ENCODE measurements at places on chromosomes 2 and 18.
A peak's percentile ranks its signal among the peaks of the same experiment; 100 is the strongest.

GRCh38 chr2:204234248-204234647 is 297.7 kb downstream of the ICOS start:
- no peak for DNase-seq

GRCh38 chr18:12722731-12723130 is 19.9 kb downstream of the PSMG2 start:
- no peak for DNase-seq

GRCh38 chr2:62216616-62217015 is 20.7 kb downstream of the B3GNT2 start:
- DNase-seq = no peak

GRCh38 chr18:22739789-22740188 is 193.3 kb upstream of the RBBP8 start:
- no peak for DNase-seq

GRCh38 chr2:198905881-198906612 is 551.7 kb downstream of the SATB2 start:
- no peak for DNase-seq

DNA sequence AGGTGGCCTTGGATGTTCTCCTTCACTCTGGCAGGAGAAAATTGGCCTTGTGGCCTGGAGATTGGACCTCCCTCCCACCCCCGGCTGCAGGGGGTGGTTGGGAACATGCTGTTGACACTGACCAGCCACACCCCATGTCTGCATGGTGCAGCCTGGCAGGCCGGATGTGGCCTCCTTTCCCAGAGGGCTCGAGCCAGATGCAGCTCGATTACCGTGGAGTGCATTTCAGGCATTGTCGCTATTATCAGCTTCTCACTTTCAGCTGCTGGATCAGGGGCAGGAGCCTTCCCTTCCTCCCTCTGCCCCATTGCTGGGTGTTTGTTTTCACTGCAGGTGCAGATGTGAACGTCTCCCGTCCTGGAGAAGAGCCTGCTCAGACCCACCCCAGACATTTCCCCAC is 211.0 kb upstream of the SIX2 start:
- DNase-seq = no peak

GRCh38 chr18:44850001-44850400 is 169.3 kb downstream of the SETBP1 start:
- DNase-seq = no peak

- no peak for DNase-seq
Measured at GRCh38 chr2:231918501-231919330, 7.5 kb downstream of the NPPC start.

DNA sequence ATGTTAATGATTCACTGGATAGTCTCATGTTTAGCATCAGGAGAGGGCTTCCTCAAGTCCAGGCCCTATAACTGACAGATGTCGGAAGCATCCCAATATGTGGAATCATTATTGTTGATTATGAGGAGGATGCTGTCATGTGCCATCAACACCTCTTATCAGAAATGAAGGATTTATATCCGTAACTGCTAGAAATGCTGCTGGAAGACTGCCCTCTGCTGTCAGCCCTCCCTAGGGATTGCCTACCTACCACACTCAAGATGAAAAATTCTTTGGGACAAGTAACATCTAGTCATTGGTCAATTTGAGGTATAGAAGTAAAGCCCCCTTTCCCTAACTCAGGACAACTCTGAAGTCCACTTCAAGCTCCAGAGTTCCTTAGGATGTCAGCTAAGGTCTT is 1166.5 kb upstream of the NXPH2 start:
- DNase-seq = no peak

GRCh38 chr2:227115761-227116160 is 48.2 kb downstream of the COL4A4 start:
- DNase-seq = no peak

DNA sequence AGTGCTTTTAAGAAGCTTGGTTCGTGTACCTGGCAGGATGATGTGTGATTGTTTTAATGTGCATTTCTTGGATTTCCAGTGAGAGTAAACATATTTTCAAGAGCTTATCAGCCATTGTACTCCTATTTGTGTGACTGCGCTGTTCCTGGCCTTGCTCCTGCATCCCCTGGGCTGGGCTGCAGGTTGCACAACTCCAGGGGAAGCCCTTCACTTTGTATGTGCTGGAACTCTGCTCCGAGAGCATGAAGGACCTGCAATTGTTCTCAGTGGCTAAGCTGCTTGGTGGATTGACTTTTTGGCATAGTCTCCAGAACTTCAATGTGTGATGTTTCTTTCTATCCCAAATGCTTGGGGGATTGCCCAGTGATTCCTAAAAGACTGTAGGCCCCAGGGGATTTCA is 18.8 kb downstream of the ATP6V1C2 start:
- no peak for DNase-seq

- DNase-seq = no peak
Measured at GRCh38 chr2:101307950-101308431, 510 bp downstream of the RNF149 start.

GRCh38 chr2:231397011-231397927 is 1.8 kb downstream of the B3GNT7 start:
- no peak for DNase-seq

- DNase-seq = peak; percentile 26
Measured at GRCh38 chr2:28395334-28396061, 2.8 kb downstream of the FOSL2 start.

- DNase-seq = no peak
Measured at GRCh38 chr2:283996-284794, 3.7 kb downstream of the ALKAL2 start.

GRCh38 chr2:130963849-130964793 is 127.4 kb downstream of the ARHGEF4 start:
- DNase-seq = no peak

DNA sequence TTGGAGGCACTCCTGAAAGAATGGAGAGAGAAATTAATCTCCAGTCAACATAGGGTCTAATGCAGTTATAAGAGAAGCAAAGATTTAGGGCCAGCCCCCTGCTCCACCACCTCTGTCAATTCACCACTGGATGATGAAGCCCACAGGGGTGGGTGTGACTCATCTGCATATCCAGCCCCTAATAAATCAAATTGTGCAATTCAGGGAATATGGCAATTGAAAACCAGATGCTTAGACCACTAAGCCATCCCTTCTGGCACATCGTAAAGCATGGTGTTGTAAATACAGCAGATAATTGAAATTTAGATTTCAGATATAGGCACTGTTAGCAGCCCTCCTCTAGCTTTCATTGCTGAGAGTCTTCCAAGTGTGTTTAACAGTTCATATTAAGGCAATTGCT is 541.4 kb downstream of the PARD3B start:
- no peak for DNase-seq

- no peak for DNase-seq
Measured at GRCh38 chr2:170401187-170401586, 223.2 kb downstream of the MYO3B start.

- DNase-seq = no peak
Measured at GRCh38 chr18:59271606-59272220, 1.5 kb downstream of the RAX start.

DNA sequence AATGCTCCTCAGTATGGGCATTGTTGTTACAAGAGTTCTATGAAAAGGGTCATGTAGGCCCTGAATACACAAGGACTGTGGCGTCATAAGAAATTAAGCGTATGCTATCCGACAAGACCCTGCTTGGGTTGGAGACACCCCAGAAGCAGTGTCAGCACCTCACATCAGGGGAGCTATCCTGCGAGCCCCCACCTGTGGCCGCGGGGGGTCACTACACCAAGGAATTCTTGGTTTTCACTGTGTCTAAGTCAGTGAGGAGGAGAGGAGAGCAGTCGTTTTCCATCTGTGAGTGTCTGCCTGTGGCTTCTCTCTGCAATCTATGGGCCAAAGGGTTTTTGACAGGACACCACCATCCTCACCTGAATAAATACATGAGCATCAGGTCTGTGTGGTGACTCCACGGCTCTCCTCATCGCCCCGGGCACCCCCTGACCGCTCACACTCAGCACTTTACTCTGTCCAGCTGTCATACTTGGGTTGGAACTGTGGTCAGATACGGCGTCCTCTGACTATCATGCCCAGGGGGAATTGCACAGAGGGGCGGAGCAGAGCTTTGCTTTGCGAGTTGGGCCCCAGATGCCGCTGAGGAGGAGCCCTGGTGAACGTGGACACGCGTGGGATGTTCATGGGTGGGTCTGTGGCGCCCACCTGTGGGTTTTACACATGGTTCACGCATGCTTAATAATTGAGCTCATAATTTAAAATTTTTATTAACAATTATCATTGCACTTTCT is 235.5 kb downstream of the MYT1L start:
- no peak for DNase-seq

DNA sequence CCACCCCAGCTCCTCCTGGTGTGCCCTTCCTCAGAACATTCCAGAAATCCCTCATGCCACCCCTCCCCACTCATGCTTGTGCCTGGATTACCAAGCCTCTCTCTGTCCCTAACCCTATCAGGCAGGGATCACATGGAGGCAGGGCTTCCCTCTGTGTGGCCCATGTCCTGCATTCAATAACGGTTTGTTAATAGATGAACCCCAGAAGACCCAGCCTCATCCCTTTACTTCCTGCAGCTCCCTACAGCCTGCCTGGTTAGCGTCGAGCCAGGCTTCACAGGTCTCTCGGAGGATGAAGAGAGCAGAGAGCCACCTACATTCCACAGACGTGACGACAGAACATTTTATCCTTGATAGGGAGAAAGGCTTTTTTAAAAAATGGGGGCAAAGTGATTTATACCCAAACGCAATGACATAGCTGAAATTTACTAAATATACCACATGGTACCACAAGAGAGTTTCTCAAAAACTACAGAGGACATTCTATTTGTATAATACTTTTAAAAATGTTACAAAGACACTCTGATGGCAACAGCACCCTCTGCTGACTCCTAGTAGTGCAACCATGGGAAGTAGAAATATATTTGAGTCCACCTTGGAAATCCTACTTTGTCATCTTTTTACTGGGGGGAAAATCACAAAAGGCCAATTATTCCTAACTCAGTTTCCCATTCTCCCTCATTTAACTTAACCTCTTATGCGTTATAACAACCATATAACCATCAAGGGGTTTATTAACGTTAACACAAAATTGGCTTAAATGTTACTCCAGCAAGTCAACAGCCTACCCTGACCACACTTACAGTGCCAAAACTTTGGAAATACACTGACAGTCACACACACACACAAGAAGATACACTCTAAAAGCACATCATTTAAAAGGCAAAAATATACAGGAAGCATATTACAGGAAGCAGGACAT is 30.7 kb downstream of the FBXO15 start:
- no peak for DNase-seq

DNA sequence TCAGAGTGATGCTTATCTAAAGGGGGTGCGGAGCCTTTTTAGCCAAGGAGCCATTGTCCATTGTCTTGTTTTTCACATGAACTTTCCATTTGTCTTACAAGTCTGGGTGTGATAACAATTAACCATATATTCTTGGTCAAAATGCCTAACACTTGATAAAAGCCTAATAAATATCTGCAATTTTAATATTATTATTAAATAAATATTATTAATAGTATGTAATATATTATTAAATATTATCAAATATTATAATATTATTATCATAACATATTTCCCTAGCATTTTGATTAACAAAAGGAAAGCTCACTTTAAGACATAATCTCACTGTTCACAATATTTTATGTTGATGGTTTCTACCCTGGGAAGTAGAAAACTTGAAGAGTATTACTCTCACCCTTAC is 1143.6 kb upstream of the GYPC start:
- no peak for DNase-seq

DNA sequence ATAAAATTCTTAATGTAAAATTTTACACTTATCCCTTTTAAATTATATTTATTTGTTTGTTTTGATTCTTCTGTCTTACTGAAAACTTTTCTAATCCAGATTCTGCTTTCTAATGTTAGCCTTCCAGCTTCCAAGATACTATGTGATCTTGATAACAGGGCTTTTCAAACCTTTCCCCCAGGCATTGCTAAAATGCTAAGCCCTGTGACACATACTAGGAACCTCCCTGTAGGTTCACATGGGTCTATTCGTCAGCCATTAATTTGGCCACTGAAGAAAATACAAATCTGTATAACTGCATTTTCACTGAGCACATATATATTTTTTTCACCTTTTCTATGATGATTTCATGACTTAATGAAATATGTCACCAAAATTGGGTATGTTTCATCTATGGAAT is 92.8 kb upstream of the MAP4K3 start:
- no peak for DNase-seq

- no peak for DNase-seq
Measured at GRCh38 chr18:12843420-12844350, 40.4 kb downstream of the PTPN2 start.

DNA sequence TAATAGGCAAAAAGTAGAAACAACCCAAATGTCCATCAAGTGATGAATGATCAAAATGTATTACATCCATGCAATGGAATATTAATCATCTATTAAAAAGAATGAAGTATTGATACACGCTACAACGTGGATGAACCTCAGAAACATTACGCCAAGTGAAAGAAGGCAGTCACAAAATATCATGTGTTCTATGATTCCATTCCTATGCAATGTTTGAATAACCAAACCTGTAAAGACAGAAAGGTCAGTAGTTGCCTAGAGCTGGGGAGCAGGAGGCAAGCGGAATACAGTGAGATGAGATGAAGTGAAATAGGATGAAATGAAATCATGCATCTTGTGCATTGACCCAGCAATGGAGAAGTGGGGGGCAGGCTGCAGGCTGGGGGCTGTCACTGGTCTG is 17.9 kb upstream of the COL6A3 start:
- DNase-seq = no peak

DNA sequence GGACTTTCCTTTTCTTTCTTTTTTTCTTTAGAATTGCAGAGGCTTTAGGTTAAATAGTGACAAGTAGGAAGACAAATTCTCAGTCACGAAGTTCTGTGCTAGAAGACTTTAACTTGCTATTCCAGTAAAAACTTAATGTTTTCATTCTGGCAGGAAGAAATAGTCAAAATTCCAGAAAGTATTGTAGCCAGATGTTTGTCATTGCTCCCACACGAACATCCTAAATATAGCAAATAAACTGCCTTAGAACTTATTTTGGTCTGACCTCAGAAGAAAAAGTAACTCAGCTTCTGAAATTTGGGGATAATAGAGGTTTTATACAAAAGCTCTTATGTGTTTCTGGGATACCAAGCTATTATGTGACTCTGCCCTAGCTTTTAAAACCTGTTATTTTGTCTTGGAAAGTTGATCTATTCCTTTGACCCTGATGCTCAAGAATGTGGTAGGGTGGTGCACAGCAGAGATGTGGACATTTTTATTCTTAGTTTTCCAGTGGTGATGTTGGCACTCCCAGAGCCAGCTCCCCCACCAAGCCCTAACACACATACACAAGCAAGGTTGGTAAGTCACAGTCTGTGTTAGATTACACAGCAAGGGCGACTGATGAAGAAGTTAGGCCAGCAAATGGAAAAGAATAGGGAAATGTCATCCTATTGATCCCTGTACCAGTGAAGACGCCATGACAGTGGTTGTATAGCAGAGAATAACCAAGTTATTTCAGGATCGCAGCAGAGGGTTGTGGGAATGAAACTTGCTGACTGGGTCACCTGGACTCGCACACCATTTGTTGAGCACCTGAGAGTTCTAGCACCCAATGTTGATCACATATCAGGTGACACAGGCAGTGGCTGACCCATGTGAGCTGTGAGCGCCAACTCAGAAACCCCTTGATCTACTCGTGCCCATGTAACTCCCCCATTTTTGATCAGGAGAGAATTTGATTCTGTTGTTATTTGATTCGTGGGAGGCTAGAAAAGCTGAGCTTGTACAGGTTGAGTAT is 23.7 kb downstream of the FARP2 start:
- no peak for DNase-seq
